Endodermal cell (in vitro differentiated cells): ENCODE measurements at places on chromosomes 5 and 9. TPM values are rescaled to one million over a fixed set of nuclear protein-coding genes. Genes with fewer than 3 reads are reported as not detected.

GRCh38 chr9:123373447-123373923, 17.5 kb downstream of the CRB2 start:
- H3K4me3 ChIP-seq, result no peak overlapping the region
- no peaks in the 10 kb centered on the region for H3K36me3 ChIP-seq
- H3K27me3 ChIP-seq, result peaks cover 36% of the 10 kb centered on the region
- H3K4me1 ChIP-seq, result peaks cover 7% of the 10 kb centered on the region
- H3K27ac ChIP-seq, result peak overlapping the region; percentile 77

DNA sequence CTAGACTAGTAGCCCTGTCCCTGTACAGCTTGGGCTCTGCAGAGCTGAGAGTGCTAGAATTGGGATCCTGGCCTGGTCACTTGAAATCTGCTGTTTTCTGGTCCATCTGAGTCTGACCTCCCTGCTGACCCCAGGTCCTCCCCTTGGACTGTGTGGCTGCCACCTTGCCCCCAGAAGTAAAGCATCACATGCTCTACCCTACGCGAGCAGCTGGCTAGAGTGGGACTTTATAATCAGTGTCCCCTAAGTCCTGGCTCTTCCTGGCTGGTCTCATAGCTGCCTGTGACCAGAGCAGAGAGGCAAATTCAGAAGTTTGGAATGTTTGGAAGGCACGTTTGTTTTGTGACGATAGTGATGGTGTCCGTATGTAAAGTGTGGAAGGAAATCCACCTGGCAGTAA, 81.0 kb downstream of the ARHGEF28 start:
- no peak overlapping the region for H3K4me3 ChIP-seq
- peaks cover 41% of the 10 kb centered on the region for H3K27me3 ChIP-seq
- H3K4me1 ChIP-seq, result no peaks in the 10 kb centered on the region
- no peak overlapping the region for H3K27ac ChIP-seq

- H3K27ac ChIP-seq, result peak overlapping the region; percentile 81
- H3K4me3 ChIP-seq, result peak overlapping the region; percentile 96
- peak; percentile 95 for DNase-seq
- H3K27me3 ChIP-seq, result no peaks in the 10 kb centered on the region
- H3K36me3 ChIP-seq, result no peaks in the 10 kb centered on the region
These were observed 1.1 kb downstream of the ZNF367 start for GRCh38 chr9:96417051-96417586.

The ORM1 gene
- total RNA-seq, result 1.4 to 1.8 TPM in 2 of 3 replicates, not detected in the other

The FAM114A2 gene
- 14.6 and 18.0 TPM in 2 replicates for total RNA-seq

The SLC23A1 gene
- total RNA-seq, result 0.35 and 0.88 TPM in 2 replicates
